RPMI7951 (cell line): ENCODE measurements at places on chromosomes 16 and 17.

- DNase-seq = peak; percentile 57
These were observed 39.1 kb downstream of the HOXB1 start for GRCh38 chr17:48491527-48492273.

- DNase-seq = peak; percentile 56
These were observed 38.3 kb downstream of the ABCC12 start for GRCh38 chr16:48117217-48118105.

DNA sequence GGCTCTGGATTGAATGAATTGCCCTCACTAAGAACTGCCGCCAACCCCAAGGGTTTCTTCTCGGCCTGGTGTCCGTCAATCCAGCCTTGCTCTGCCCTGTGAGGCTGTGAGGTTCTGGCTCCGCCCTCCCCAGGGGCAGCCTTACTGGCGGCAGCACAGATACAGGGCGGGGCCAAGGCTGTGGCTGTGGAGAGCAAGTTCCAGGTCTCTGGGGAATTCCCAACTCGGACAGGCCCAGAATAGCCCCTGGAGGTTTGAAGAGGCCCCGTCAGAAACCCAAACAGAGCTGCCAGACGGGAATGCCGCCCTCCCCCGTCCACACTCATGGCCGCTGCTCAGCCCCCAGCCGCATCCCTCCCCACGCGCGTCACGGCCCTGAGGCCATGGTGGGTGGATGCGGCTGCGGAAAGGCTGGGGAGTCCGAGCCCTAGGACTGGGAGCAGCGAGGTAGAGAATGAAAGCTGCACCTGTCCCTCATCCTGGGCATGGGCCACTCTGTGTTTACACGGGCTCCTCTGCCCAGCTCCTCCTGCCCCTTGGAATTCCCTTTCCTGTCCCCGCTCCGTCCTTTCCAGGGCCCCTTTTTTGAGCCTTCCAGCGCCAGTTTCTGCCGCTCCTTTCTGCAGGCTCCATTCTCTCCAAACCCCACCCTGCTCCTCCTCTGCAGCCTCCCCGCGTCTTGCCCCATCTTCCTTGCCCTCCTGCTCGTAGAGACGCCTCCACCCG lies 660 bp upstream of the PRRT2 start:
- peak; percentile 98 for DNase-seq

DNA sequence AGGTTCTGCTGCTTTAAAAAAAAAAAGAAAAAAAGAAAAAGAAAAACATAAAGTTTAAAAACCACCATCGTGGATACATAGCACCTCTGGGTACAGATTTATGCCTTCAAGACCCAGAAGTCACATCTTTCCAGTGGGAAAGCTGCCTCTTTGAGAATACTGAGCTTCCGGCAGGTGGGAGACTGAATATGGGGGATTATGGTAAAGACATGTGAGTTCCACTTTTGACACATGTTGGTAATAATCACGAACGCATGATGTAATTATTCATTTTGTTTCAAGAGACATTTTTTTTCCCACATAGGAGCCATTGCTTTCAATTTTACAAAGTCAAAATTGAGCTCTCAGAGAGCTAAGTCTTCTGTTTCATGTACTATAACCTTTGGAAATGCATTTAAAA lies 229.7 kb upstream of the CDH5 start:
- no peak for DNase-seq

DNA sequence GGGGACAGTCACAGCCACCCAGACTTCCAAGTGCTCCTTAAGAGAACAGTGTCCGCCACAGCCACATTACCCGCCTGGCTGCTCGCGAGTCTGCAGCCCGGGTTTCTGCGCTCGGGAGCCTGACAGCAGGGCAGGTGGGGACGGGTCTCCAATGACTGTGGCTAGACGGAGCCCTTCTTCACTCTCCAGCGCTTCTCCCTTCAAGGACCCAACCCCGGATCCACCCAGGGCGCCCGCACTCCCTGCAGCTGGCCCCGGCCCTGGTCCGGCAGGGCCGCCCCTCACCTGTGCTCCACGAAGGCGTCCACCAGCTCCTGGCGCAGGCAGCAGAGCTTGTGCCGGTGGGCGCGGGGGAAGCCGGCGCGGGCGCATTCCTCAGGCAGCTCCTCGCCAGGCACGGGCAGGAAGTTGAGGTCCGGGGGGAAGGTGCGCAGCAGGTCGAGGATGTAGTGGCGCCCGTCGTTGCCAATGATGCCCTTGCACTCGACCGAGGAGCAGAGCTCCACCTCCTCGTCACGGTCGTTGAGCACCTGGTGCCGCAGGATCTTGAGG lies 13.9 kb downstream of the CLUH start:
- DNase-seq = no peak

DNA sequence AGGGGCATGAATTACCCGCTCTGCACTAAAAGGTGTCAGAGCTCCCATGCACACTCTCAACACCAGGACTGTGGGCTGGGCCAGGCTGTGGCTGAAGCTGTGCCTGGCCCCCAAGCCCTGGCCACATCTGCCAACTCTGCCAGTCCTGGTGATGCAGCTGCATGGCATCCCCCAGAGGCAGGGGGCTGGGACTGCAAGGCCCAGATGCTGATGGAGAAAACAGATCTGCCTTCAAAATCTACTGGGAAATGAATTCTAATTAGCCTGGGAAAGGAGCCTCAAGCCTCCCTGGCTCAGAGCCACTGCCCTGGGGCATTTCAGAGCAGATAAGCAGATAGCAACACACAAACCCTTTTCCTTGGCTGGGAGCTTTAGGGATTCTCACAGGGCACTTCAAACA lies 3.4 kb downstream of the CHST6 start:
- DNase-seq = peak; percentile 46

DNA sequence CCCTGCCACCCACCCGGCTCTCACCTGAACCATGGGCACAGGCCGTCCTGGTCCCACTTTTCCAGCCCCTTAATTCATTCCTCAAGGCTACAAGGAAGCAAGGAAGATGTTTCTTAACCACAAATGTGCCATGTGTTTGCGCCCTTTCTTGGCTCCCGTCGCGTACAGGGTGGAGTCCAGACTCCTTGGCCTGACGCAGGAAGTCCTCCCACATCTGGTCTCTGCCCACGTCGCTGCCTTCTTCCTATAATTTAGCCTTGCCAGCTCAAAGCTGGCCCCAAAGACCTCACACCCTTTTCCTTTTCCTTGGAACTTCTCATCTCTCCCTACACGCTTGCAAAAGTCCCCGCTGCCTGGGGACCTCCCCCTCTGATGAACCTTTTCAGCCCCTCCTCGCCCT lies 38.8 kb upstream of the BHLHA9 start:
- DNase-seq = no peak
